ENCODE measurements at places on chromosomes 1 and 21.

GRCh38 chr1:76938304-76938703, 71.0 kb downstream of the ST6GALNAC5 start:
- DNase-seq: no peak

DNA sequence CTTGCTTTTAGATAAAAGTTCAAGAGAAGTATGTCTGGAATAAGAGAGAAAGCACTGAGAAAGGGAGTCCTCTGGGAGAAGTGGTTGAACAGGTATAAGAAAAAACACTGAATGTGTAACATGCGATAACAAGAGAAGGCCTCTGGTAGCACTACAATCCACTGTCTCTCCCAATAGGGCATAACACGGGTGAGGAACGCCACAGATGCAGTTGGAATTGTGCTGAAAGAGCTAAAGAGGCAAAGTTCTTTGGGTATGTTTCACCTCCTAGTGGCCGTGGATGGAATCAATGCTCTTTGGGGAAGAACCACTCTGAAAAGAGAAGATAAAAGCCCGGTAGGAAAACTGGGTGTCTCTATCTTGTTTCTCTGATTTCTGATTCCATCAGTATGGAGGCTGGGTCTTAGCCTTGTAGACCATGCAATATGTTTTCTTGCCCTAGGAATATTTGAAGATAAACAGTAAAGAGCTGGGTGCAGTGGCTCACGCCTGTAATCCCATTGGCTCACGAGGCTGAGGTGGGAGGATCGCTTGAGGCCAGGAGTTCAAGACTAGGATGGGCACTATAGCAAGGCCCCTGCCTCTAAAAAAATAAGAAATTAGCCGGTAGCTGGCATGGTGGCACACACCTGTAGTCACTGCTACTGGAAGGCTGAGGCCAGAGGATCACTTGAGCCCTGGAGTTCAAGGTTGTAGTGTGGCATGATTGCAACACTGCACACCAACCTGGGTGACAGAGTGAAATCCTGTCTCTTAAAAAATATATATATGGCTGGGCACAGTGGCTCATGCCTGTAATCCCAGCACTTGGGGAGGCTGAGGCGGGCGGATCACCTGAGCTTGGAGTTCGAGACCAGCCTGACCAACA, 40.4 kb downstream of the DAP3 start:
- peak; percentile 81 for DNase-seq

GRCh38 chr1:228368801-228369607, 37.6 kb downstream of the TRIM11 start:
- DNase-seq: no peak

- peak; percentile 42 for DNase-seq
Observed at GRCh38 chr1:193143285-193143684, 21.5 kb downstream of the CDC73 start.

- no peak for DNase-seq
Observed at GRCh38 chr1:172717722-172718465, 59.0 kb downstream of the FASLG start.

DNA sequence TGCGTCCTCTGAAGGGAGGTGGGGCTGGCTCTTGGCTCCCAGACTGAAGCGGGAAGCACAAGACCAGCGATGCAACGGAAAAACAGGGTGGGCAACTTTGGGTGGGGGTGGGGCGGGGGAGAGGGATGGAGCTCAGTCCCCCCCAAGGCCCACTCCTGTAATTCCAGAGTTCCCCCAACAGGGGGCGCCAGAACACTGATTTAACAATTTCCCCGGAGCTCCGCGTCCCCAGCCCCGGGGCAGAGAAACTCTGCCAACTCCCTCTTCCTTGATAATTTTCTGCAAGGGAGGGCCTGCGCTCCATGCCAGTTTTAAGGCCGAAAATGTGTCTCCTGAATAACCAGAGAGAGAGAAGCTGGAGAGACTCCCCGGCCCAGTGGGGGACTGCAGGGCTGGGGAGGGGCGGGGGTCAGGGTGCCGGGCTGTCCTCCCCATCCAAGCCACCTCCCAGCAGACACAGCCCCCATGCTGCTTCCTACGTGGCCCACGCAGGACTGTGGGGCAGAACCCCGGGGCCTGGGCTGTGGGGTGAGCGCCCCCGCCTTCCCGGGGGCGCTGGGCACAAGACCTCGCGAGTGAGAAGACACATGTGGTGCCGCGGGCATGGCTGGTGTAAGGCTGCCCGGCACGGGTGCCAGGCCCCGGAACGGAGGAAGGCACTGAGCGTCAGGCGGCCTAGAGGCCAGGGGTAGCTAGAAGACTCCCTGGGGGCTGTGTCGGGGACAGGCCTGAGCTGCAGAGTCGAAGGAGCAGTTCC, 51.4 kb downstream of the KIF21B start:
- peak; percentile 66 for DNase-seq

DNA sequence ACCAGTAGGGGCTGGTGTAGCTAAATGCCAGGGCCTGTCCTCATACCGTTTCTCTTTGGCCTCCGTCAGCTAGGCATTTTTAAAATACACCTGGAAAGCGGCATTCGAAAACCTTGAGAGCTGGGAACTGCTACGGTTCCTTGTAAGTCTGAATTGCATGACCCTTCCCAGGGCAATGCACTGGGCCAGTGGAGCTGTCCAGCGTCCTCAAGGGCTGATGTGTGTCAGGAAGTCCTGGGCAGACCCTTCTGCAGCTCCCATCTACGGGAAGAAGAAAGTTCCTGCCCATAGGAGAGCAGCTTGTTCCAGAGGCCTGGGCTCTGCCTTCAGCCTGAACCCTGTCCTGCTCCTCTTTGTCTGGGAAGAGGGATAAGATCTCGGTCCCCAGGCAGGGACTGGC, 34.1 kb downstream of the UBASH3A start:
- no peak for DNase-seq

- no peak for DNase-seq
Observed at GRCh38 chr1:94115900-94116436, 5.0 kb downstream of the ABCA4 start.

DNA sequence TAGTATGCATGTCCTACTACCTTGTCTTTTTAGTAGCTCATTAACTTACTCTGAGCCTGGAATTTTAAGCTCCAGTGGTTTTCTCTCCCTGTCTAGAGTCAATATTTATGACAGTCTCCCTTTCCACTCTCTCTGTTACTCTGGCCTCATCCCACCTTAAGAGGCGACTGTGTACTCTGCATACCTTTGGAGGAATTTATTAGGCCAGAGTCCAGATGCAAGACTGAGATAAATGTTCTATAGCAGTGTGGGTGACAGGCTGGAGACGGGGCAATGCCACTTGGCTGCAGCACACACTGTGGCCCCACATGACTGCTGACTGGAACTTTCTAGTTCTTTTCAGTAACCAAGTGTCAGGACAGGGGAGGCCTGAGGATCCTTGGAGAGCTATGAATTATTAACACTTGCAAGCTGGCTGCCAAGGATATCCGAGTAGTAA, 4.1 kb upstream of the PDZK1 start:
- no peak for DNase-seq

- DNase-seq: no peak
Observed at GRCh38 chr1:229819091-229819490, 193.0 kb downstream of the URB2 start.

Data from ELR (cell line).